ENCODE measurements at places on chromosomes 7 and 10. TPM values are rescaled to one million over a fixed set of nuclear protein-coding genes. Genes with fewer than 3 reads are reported as not detected.

The IFIT1B gene
- polyA plus RNA-seq: not detected

The MAP3K8 gene
- polyA plus RNA-seq: 12.9 TPM

The TMEM236 gene
- 0.13 TPM for polyA plus RNA-seq

The FAM24B gene
- polyA plus RNA-seq: 14.5 TPM

The FZD8 gene
- 0.43 TPM for polyA plus RNA-seq

The TMEM26 gene
- not detected for polyA plus RNA-seq

The LRRD1 gene
- polyA plus RNA-seq: not detected

The WNT8B gene
- polyA plus RNA-seq: not detected

The SPDYE1 gene
- not detected for polyA plus RNA-seq

The CDK13 gene
- 16.9 TPM for polyA plus RNA-seq

The LRRC61 gene
- polyA plus RNA-seq: 46.5 TPM

The SPDYE5 gene
- polyA plus RNA-seq: not detected

The VWC2 gene
- not detected for polyA plus RNA-seq

The C10orf53 gene
- polyA plus RNA-seq: not detected

The CSGALNACT2 gene
- polyA plus RNA-seq: 5.1 TPM

The SLC26A5 gene
- not detected for polyA plus RNA-seq

The C10orf143 gene
- polyA plus RNA-seq: 0.08 TPM

The CLIP2 gene
- 1.9 TPM for polyA plus RNA-seq

The STK31 gene
- polyA plus RNA-seq: 0.20 TPM

The CLCN1 gene
- polyA plus RNA-seq: 0.01 TPM

The MOGAT3 gene
- not detected for polyA plus RNA-seq

The HOXA3 gene
- polyA plus RNA-seq: not detected

The RPEL1 gene
- not detected for polyA plus RNA-seq

The ZNF783 gene
- polyA plus RNA-seq: 9.3 TPM

The ERVW-1 gene
- not detected for polyA plus RNA-seq

The ZNF503 gene
- not detected for polyA plus RNA-seq

The TAS2R5 gene
- polyA plus RNA-seq: 2.1 TPM

The KIFBP gene
- 13.9 TPM for polyA plus RNA-seq

The ATG9B gene
- 2.7 TPM for polyA plus RNA-seq

The MINPP1 gene
- 22.7 TPM for polyA plus RNA-seq

The NEUROD6 gene
- not detected for polyA plus RNA-seq

The FBXW4 gene
- 4.7 TPM for polyA plus RNA-seq

The PCLO gene
- polyA plus RNA-seq: not detected

The MYL10 gene
- polyA plus RNA-seq: not detected

The FAM149B1 gene
- 8.7 TPM for polyA plus RNA-seq

The ELMO1 gene
- polyA plus RNA-seq: 6.8 TPM

The TAS2R3 gene
- 0.54 TPM for polyA plus RNA-seq

The MMD2 gene
- polyA plus RNA-seq: not detected

The DNAJC12 gene
- 54.4 TPM for polyA plus RNA-seq

Data from K562 (cell line).